ENCODE measurements at places on chromosomes 3 and 15. TPM values are rescaled to one million over a fixed set of nuclear protein-coding genes. Genes with fewer than 3 reads are reported as not detected.

Gene RAB6B
- total RNA-seq = 3.4 TPM

Gene HYKK
- 14.7 TPM for total RNA-seq

Gene TTLL13
- 0.15 TPM for total RNA-seq

Gene LPCAT4
- 16.4 TPM for total RNA-seq

Gene GABRA5
- total RNA-seq = not detected

Gene AP4E1
- total RNA-seq = 12.7 TPM

Gene ARHGEF3
- 45.4 TPM for total RNA-seq

- H3K4me3 ChIP-seq = no peak overlapping the region
- no peak overlapping the region for H3K27ac ChIP-seq
- H3K36me3 ChIP-seq = no peaks in the 10 kb centered on the region
Measured at GRCh38 chr15:60831540-60831939, 352.6 kb upstream of the ICE2 start.

DNA sequence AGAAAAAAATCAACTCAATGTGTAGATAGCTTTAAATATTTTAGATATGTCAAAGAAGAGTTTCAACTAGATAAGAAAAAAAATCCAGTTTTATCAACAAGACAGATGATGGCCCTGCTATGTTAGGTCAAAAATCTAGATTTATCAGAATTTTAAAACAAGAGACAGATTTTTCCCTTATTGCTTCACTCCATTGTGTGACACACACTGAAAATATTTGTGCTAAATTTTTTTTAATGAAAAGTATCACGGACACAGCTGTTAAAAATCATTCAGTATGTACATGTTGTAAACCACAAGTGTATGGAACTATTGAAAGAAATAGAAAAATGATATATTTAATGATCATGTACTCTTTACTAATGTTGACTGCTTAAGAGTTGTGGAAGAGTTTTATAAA lies 43.6 kb downstream of the FOXB1 start:
- H3K4me1 ChIP-seq = no peaks in the 10 kb centered on the region
- H3K27ac ChIP-seq = no peak overlapping the region
- no peak overlapping the region for H3K4me3 ChIP-seq
- peaks cover 12% of the 10 kb centered on the region for H3K27me3 ChIP-seq
- H3K36me3 ChIP-seq = no peaks in the 10 kb centered on the region
- DNase-seq = no peak

DNA sequence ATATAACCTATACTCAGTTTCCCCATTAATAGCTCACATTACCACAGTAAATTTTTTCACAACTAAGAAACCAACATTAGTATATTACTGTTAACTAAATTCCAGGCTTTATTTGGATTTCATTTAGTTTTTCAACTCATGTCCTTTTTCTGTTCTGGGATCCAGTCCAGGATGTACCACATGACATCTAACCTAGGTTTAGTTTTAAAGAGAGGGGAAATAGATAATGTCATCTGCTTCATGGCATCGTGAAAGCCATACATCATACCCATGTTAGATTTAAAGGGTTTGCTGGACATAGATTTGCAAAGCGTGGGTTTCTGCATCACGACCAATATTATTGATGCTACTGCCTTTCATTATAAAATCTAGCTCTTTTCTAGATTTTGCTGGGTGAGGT lies 33.2 kb upstream of the RPP14 start:
- no peak overlapping the region for H3K4me3 ChIP-seq
- DNase-seq = no peak
- H3K27me3 ChIP-seq = no peaks in the 10 kb centered on the region
- no peak overlapping the region for H3K27ac ChIP-seq

GRCh38 chr3:130430266-130430665 lies 84.8 kb downstream of the COL6A5 start:
- no peaks in the 10 kb centered on the region for H3K27me3 ChIP-seq
- H3K4me1 ChIP-seq = no peaks in the 10 kb centered on the region
- H3K36me3 ChIP-seq = no peaks in the 10 kb centered on the region
- no peak overlapping the region for H3K4me3 ChIP-seq

- H3K27ac ChIP-seq = no peak overlapping the region
- no peaks in the 10 kb centered on the region for H3K36me3 ChIP-seq
- H3K27me3 ChIP-seq = no peaks in the 10 kb centered on the region
Measured at GRCh38 chr3:89419647-89420241, 312.3 kb downstream of the EPHA3 start.

GRCh38 chr3:126005951-126006350 lies 37.0 kb downstream of the ROPN1B start:
- no peaks in the 10 kb centered on the region for H3K27me3 ChIP-seq
- no peaks in the 10 kb centered on the region for H3K4me1 ChIP-seq
- H3K36me3 ChIP-seq = peaks cover 8% of the 10 kb centered on the region

DNA sequence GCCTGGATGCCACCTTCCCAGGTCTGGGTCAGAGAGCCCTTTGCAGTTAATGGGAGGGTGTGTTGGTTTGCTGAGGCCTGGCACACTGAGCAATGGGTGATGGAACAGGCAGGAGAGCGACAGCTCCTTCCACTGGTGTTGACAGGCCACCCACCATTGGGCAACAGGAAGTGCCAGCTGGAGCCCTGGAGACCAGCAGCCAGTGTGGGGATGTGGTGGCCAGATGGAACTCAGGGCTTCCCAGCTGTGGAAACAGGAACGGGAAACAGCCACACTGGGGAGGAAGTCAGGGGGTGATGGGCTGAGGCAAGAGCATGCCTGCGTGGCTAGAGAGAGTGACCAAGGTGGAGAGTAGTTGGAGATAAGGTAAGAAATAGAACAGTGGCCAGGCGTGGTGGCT lies 9.3 kb downstream of the PSTPIP1 start:
- H3K4me3 ChIP-seq = no peak overlapping the region
- no peaks in the 10 kb centered on the region for H3K4me1 ChIP-seq
- H3K36me3 ChIP-seq = no peaks in the 10 kb centered on the region
- H3K27ac ChIP-seq = no peak overlapping the region
- DNase-seq = no peak

- peaks cover 19% of the 10 kb centered on the region for H3K4me1 ChIP-seq
- no peaks in the 10 kb centered on the region for H3K27me3 ChIP-seq
- H3K27ac ChIP-seq = peak overlapping the region; percentile 93
- H3K36me3 ChIP-seq = no peaks in the 10 kb centered on the region
- no peak for DNase-seq
- no peak overlapping the region for H3K4me3 ChIP-seq
Measured at GRCh38 chr3:40782111-40782721, 257.5 kb downstream of the ZNF621 start.

- H3K4me3 ChIP-seq = no peak overlapping the region
- H3K27ac ChIP-seq = no peak overlapping the region
- H3K4me1 ChIP-seq = no peaks in the 10 kb centered on the region
- H3K27me3 ChIP-seq = no peaks in the 10 kb centered on the region
Measured at GRCh38 chr3:158160958-158161357, 51.1 kb downstream of the RSRC1 start.

DNA sequence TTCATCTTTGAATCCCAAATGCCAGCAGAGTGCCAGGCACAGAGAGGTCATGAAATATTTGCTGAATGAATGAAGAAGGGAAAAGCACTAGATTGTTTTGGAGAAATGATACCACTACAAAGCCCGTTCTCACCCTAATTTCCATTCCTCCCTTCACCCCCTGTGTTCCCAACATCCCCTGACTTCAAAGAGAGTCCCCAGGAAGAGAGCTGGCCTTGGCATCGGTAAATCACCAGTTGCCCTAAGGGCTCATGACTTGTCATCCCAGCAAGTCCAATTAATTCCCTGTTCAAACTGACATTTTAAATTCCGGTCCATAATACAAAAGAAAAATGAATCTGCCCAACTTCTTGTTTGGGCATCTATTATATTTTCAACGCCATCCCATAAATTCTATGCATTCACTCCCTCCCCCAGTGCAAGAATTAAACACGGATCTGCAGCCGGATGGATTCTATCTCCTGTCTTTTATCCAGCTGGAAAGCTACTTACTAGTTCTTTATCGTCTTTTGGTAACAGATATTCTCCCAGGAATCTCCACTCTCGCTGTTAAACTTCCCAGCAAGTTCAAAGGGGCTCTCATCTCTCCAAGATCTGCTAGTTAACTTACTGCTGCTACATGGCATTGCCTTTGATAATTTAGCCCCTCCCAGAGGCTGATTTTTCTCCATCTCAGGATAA lies 63.9 kb upstream of the TSC22D2 start:
- no peaks in the 10 kb centered on the region for H3K36me3 ChIP-seq
- DNase-seq = no peak
- no peaks in the 10 kb centered on the region for H3K27me3 ChIP-seq
- no peaks in the 10 kb centered on the region for H3K4me1 ChIP-seq

DNA sequence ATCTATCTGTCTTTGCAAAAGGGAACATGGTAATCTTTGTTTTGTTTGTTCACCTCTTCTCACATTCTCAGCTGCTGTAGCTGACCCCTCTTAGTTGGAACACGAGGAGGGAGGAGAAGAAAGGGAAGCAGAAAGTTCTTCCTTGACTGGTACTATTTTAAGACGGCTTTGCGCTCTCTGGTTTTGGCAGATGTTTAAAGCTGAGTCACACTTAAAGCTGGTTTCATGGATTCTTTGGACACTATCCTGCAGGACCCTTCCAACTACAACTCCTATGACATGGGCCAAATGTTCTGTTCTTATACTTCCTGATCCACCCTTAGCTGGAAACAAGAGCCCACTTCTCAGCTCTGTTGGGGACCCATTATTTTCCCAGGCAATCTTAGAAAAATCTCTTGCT lies 40.6 kb upstream of the FXR1 start:
- H3K36me3 ChIP-seq = no peaks in the 10 kb centered on the region
- H3K27me3 ChIP-seq = no peaks in the 10 kb centered on the region
- DNase-seq = no peak
- no peaks in the 10 kb centered on the region for H3K4me1 ChIP-seq

GRCh38 chr15:37133602-37134001 lies 33.3 kb upstream of the MEIS2 start:
- no peaks in the 10 kb centered on the region for H3K36me3 ChIP-seq
- H3K27me3 ChIP-seq = no peaks in the 10 kb centered on the region
- no peak for DNase-seq
- no peak overlapping the region for H3K27ac ChIP-seq
- no peaks in the 10 kb centered on the region for H3K4me1 ChIP-seq

GRCh38 chr15:66724732-66725463 lies 22.9 kb downstream of the SMAD6 start:
- H3K4me1 ChIP-seq = no peaks in the 10 kb centered on the region
- no peak overlapping the region for H3K4me3 ChIP-seq
- no peaks in the 10 kb centered on the region for H3K36me3 ChIP-seq
- no peak for DNase-seq
- peak overlapping the region; percentile 71 for H3K27ac ChIP-seq

DNA sequence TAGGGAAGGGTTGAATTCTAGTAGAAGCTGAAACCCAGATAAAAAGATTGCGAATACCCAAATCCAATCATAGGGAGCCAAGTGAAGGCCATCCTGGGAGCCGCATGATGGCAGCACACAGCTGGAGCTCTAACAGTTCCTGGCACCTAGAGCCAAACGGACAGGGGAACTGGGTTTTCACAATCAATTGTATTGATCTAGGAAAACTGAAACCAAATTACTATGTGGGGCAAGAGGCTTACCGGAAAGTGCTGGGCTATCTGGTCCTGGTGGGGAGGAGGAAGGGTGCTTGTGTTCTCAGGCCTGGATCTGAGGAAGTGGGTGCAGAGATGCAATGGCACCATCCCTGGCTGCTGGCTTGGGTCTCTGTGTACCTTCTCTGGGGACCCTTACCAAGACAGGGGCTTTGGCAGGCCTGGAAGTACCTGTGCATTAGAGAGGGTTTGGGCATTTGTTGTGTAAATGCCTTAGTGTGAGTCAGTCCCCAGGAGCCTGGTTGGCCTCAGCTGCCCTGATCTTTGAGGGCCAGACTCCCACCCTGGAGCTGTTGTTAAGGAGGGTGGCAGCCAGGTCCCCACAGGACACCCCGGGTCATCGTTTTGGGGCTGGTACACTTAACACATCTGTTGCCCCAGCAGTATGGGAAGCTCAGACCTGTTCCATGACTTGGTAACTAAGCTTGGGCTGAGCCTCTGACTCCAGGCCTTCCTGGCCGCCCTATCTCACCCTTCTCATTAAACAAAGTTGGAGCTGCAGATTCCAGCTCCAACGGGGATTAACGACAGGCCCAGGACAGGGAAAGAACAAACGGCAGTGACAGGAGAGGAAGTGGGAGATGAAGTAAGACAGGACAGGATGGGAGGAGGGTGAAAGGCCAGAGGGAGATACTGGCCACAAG lies 8.9 kb upstream of the FURIN start:
- H3K4me1 ChIP-seq = no peaks in the 10 kb centered on the region
- DNase-seq = no peak
- H3K4me3 ChIP-seq = no peak overlapping the region
- no peaks in the 10 kb centered on the region for H3K36me3 ChIP-seq
